ENCODE measurements at places on chromosomes 3 and 15.

DNA sequence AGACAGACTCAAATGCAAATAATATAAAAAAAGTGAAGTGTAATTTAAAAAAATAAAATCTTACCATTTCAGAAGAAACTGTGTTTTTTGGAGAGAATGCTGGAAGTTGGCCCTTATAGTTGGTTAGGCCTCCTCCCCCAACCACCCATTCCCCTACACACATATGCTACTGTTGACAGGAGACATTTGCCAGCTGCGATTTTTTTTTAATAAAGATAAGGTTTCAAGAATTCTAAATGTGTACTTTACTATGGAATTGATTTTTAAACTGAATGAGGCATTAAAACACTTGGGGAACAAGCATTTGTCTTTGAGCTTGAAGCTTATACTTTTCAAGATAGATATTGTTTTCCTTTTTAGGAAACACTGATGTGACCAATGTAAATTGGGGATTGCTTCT lies 4.4 kb upstream of the SSR3 start:
- DNase-seq, result no peak

DNA sequence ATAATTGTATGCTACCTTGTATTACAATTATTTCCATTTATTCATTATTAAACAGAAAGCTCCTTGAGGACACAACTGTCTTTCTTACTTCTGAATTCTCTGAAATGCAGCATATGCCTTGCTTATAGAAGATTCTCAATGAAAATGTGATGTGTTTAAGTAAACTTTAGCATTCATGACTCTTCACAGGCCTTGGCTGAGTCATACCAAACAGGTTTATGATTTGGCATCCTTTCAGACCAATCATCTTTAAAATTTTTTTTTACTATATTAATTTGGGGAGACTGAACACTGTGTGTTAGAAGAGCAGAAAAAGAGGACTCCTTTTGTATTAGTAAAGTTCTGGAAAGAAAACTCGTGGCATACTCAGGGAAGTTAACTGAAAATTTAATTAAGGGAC lies 6.4 kb upstream of the GALK2 start:
- no peak for DNase-seq

DNA sequence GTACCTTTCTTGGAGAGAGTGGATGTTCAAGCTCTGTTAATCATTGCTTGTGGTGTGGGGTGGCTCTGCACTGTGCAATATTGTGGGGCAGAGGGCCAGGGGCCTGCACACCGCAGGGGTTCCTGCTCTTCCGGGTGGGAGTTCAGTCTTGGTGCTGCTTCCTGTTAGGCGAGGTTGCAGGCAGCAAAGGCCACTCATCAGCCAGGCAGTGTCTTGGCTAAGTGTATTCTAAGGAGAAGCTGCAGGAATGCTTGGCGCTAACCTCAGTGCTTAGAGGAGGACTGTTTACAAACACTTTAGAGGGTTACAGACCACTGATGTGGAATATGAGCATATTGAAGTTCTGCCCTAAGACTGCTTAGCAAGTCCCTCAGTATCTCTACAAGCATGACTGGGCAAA lies 81.7 kb downstream of the CEP63 start:
- no peak for DNase-seq

- no peak for DNase-seq
Observed at GRCh38 chr3:46408853-46409252, 1.8 kb downstream of the CCRL2 start.

DNA sequence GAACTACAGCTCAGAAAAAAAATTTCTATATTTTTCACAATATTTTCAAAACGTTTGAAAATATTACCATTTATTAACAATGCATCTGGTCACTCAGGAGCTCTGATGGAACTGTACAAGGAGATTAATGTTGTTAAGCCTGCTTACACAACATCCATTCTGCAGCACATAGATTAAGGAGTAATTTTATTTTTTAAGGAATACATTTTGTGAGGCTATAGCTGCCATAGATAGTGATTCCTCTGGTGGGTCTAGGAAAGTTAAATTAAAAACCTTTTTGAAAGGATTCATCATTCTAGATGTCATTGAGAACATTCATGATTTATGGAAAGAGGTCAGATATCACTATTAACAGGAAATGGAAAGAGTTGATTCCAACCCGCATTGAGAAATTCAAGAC lies 196.9 kb downstream of the C3orf38 start:
- DNase-seq, result no peak

GRCh38 chr3:19267040-19267439 lies 118.7 kb downstream of the KCNH8 start:
- no peak for DNase-seq

DNA sequence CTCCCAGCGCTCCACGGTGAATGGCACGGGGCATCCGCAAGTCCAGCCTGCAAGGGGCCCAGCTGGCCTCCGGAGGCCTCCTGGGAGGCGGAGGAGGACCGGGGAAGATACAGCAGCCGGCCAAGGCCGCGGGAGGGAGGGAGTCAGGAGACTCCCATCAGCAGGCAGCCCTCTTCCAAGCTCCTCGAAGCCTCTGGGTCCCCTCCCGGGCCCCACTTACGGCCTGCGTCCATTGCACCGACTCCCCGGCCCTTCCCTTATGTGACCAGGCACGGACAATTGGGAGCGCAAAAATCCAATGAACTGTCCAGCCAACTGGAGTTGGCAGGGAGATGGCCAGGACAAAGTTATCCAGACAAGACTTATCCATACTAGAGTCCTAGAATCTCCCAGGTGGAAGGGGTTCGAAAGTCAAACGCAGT lies 668 bp downstream of the MFGE8 start:
- DNase-seq, result no peak

GRCh38 chr3:468172-468571 lies 271.6 kb downstream of the CHL1 start:
- DNase-seq, result no peak

GRCh38 chr3:106824856-106825255 lies 552.4 kb upstream of the CCDC54 start:
- DNase-seq, result no peak
